ENCODE measurements at places on chromosomes 2 and 18.

- DNase-seq, result no peak
Observed at GRCh38 chr18:41850781-41851180, 104.3 kb upstream of the PIK3C3 start.

- DNase-seq, result no peak
Observed at GRCh38 chr2:103355287-103355686, 593.5 kb downstream of the TMEM182 start.

DNA sequence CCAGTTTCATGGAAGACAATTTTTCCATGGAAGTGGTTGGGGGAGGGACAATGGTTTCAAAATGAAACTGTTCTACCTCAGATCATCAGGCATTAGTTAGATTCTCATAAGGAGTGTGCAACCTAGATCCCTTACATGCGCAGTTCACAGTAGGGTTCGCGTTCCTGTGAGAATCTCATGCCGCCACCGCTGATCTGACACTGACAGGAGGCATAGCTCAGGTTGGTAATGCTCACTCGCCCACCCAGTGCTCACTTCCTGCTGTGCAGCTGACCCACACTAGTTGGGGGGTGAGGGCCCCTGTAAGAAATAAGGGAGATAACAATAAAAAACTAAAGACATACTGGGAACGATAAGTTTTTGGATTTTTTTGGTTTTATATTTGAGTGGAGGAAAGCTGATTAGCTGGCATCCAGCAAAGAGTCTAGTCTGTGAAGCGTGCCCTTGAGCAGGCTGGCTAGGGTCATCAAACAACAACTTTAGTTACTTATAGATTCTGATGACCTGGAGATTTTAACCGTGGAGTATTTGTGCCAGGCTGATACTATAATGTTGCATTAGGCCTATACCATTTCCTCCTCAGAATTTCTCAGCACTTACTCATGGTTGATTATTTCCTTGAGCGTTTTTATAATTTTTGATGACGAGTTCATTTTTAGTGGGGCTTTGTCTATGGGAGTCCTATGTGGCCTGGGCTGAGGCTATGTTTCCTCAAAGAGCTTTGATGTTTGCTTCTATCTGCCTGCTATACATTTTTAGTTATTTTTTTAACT is 6.3 kb upstream of the MCFD2 start:
- no peak for DNase-seq

- DNase-seq, result no peak
Observed at GRCh38 chr2:136714452-136714951, 50.8 kb upstream of the THSD7B start.

DNA sequence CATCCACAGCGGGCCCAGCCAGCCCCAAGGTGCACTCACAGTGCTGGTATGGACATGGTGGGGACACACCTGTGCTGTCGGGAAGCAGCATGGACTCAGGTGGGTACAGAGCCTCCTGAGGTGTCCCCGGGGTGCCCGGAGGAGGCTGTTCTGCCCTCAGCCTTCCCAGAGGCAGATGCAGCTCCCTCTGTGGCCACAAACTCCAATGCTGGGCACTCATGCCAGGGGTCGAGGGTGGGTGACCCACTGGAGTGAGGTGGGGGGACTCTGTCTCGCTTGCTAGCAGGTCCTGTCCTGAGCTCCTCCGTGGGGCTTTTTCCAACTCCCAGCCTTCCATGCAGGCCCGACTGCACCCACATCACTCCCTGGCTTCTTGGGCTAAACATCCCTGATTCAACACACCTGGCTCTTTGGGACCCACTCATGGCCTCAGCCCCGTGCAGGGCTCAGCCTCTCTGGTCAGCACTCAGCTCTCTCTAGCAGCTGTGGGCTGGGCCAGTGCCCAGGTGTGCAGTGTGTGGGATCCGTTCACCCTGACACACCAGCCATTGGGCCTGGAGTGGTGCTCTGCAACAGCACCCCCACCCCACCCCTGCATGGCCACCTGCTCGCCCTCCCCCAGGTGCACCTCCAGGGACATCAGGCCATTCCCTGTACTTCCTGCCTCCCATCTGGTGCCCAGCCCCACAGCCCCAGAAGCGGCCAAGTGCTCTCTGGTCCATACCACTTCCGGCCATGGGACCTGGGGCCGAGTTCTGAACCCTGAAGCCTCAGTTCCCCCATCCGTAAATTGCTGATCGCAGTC is 16.0 kb downstream of the RAMP1 start:
- no peak for DNase-seq

DNA sequence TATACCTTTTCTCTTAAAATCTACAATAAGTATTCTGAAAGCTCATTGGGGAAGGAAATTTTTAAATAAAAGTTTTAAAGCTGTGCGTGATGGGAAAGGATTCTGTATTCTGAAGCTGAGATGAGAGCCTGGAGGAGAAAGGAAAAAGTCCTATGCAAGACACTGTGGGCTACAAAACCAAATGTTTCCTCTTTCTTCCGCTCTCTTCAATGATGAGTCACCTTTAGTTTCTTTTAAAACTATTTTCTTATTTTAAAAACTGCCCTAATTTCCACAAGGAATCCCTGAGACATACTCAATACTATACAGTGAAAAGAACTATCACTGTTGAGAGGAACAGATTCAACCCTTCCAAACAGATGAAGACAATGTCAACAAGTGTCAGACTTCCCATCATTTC is 87.4 kb downstream of the INO80D start:
- no peak for DNase-seq

- DNase-seq, result no peak
Observed at GRCh38 chr2:118121101-118121500, 32.8 kb downstream of the INSIG2 start.
